COLO829 (cell line): ENCODE measurements at places on chromosomes 6 and 20.
A peak's percentile ranks its signal among the peaks of the same experiment; 100 is the strongest.

DNA sequence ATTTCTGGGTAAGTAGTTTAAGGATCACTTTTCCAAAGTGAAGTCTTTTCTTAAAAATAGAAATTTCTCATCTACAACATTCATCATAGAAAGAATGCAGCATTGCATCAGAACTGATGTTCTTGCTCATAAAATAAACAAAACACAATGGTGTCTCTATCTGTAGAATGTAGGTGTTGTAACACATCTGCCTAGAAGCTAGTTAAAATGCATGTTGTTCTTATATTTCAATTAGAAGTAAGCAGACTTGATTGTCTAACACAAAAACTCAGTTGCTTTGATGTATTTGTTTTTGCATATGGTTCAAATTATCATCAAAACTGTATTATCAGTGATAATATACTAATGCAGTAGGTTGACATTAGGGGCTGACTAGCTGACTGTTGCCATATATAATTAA, 654.7 kb upstream of the FLRT3 start:
- DNase-seq: no peak

GRCh38 chr6:123321020-123321419, 315.7 kb downstream of the TRDN start:
- no peak for DNase-seq

DNA sequence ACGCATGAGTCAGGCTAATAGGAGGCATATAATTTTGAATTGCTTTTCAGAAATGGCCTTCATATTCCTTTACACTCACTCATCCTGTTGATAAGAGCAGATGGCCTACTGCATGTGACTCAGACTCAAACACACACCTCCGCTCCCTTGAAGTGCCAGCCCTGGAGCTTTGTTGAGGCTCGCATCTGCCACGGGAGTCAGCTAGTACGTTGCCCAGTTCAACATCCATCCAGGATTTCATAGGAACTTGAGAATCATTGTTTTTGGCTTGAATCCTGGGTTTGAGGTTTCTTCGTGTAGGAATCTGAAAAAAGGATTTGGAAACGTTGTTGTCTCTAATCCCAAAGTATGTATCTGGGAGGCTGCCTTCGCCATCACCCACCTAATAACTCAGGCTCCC, 87.4 kb upstream of the JAG1 start:
- no peak for DNase-seq

GRCh38 chr6:44309092-44309491, 4.1 kb downstream of the AARS2 start:
- DNase-seq: no peak

DNA sequence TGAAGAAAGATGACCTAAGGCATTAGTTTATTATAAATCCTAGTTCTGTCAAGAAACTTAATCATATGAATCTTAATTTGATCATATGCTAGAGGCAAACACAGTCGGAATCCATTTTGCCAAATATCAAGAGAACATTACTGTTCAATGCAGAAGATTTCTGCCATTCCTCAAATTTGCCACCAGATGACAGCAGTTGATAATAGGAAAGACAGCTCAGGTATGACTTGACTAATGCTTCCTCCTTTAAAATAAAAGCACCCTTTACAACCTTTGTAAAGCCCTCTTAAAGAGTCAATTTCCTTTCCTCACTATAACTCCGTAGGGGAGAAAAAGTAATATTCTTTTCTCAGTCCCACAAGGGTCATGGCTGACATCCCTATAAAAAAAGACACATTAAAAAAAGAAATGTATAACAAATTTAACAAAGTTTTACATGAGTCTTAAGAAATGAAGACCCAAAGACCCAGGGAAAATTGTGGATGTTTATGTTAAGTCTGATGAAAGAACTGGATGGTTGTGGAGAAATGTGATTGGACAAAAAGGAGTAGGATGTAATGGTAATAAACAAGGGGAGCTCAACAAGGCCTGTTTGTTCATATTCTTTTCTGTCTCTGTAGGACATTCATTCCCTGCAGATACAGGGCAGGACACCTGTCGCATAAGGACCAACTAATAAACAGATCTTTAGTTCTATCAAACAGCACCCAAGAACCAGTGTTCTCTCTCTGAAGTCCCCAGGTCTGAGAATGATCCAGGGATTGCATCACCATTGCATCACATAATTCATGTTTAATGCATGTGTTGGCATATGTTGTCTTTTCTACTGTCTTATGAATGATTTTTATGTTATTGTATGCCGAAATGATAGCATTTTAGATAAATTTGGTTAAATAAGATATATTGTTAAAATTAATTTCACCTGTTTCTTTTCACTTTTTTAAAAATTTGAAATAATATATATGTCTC, 23.0 kb upstream of the IL17A start:
- DNase-seq: peak; percentile 38

DNA sequence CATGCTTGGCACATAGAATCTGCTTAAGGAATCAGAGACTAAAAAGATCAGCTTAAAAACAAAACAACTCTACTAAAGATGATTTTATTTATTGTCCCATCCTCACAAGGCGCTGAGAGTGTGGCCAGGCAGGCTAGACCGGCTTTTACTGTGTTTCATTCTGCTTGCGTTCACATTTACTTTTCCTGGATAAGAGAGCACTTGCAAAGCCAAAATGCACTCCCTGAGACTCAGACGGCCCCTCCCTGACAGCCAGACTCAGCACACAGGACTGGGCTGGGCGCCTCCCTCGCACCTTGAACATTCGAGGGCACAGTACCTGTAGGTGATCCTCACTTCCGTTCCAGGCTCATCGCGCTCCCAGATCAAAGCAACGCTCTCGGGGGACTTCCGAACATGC, 10.2 kb downstream of the ACSS1 start:
- DNase-seq: no peak

- DNase-seq: no peak
Measured at GRCh38 chr6:40854592-40854991, 184.4 kb downstream of the UNC5CL start.

- no peak for DNase-seq
Measured at GRCh38 chr20:58026361-58026760, 202.1 kb downstream of the ANKRD60 start.

DNA sequence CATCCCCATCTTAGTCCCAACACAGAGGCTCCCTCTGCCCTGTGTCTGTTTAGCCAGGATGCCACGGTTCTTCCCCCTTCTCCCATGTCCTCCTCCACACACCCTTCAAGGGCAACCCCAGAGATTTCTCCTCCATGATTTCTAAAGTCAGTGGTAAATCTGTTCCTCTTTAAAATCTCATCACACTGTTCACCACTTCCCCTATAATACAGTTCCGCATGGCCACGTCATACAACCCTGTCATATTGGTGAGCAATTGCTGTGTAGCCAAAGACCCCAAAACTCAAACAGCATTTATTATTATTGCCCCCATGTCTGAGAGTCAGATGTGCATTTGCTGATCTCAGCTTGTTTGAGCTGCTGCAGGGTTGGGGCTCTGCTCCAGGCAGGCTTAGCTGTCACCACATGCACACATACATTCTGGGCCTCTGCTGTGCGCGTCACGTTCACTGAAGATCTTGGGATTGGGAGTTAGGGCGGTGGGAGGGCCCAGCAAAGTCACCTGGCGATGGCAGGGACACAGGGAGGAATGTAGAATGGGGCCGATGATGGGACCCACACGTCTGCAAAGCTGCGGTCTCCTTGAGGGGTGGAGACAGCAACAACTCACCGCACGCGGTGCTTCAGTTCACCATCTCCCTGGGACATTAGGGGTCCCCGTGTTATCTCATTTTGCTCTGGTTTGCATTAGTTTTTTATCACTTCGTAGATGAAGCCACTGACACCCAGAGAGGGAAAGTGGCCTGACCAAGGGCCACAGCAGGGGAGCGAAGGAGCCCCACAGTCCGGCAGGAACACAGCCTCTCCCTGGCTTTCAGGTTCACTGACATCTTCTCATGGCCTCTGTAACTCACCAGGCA, 36.9 kb upstream of the CD93 start:
- DNase-seq: no peak

- peak; percentile 48 for DNase-seq
Measured at GRCh38 chr6:148328876-148329555, 13.6 kb upstream of the SASH1 start.

DNA sequence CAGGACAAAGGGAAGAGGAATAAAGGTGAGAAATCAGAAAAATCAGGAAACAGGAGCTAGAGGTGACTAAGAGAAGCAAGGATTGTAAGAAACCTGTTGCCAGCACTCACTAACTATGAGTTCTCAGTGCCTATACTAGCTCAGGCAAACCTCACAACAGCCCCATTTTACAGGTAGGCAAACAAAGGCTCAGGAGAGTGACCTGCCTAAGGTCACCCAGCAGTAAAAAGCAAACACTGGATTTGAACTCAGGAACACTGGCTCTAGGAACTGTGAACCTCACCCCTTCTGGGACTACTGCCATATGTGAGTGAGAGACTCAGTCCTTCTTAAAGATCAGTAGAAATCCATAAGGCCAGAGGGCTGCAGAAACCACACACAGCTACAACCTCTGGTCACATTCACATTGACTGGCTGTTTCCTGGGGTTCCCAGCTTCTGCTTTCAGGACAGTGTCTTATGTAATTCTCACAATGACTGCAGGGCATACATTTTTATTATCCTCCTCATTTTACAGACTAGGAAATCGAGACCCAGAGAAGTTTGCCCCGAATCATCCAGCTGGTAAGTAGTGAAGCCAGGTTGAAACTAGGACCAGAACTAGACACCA, 80.7 kb upstream of the MAFB start:
- no peak for DNase-seq

- no peak for DNase-seq
Measured at GRCh38 chr20:16902662-16903061, 154.5 kb downstream of the OTOR start.

- no peak for DNase-seq
Measured at GRCh38 chr20:57277398-57278105, 11.1 kb upstream of the BMP7 start.

- no peak for DNase-seq
Measured at GRCh38 chr6:125798734-125799508, 8.2 kb downstream of the NCOA7 start.

- DNase-seq: no peak
Measured at GRCh38 chr6:56050530-56051201, 175.3 kb upstream of the BMP5 start.

DNA sequence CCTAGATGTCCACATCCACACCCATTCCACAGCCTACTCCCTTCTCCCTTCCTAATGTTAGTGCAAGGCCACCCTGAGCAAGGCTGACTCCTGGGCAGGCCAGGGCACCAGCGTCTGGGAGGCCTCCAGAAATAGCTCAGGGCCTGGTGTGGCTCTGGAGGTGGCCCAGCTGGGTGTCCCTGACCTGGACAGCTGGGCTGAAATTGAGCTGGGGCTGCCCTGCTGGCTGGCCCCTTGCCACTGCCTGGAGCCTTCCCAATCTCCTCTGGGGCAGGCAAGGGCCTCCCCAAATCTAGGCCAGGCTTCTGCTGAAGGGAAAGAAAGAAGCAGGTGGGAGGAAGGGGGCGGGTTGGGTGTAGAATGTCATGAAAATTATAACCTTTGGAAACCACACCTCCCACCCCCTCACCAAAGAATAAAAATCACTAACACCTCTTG, 2.1 kb downstream of the FAM110A start:
- DNase-seq: no peak

DNA sequence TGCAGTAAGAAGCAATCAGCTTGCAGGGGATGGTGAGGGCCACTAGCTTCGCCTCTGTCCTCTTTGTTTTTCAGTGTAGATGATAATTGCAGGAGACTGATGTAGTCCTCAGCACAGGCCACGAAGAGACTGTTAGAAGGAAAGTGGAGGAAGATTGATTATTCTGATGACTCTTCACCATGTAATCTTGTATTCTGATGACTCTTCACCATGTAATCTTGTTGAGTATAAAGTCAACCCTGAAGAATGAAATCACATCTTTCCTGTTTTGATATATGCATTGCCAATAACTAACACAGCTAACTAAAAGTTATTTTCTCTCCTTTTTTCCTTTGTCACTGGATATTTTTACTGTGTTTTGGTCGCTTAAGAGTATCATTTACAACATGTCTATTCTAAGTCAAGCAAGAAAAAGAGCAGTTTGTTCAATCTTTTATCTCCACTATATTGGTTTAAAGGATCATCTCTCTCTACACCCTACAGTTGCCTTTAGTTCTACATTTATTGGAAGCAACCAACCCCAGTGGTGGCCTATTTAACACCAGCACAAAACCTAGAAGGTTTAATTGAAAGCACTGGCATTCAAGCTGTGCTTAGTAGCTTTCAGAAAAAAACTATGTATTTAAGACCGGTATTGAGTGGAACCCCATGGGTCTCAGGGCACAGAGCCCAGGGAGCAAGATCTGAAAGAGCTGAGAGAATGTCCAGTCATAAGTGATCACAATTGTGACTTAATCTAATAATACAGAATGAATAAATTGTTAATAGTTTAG, 107.2 kb upstream of the BTBD3 start:
- DNase-seq: no peak

- no peak for DNase-seq
Measured at GRCh38 chr20:44457016-44457415, 18.7 kb upstream of the TTPAL start.

DNA sequence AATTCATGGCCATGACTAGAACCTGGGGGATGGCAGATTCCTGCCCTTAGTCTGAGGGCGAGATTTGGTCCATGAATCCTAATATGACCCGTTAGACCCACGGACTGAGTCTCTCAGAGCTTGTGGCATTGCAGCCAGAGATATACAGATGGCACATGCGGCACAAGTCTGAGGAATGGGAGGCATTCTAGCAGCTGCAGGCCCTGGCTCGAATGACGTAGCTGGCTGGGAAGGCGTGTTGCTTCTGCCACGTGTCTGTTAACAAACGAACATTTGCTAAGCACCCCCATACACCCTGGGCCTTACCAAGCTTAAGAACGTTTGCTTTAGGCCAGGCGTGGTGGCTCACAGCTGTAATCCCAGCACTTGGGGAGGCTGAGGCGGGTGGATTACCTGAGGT, 68.0 kb downstream of the CD164 start:
- DNase-seq: no peak

GRCh38 chr6:24918641-24919055, 17.1 kb downstream of the RIPOR2 start:
- DNase-seq: no peak

GRCh38 chr20:38245753-38246152, 14.8 kb downstream of the KIAA1755 start:
- no peak for DNase-seq

GRCh38 chr6:42766163-42766670, 15.6 kb upstream of the BICRAL start:
- DNase-seq: no peak

DNA sequence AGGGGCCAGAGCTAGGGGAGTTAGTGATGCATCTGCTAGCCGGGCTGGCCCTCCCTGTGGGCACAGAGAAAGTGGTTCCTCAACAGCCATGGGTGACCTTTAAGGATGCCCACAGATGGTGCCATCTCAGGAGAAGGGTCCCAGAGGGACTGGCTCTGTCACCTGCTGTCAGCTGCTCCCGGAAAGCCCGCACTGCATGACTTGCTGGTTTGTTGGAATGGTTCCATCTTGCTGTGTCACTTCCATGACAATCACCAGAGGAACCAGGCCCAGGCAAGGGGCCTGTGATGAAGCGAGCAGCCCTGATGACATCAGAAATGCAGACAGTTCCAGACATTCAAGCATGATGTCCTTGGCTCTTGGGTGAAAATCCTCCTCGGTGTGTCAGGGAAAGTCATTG, 125.2 kb downstream of the PHACTR3 start:
- DNase-seq: no peak
